ENCODE measurements at places on chromosomes 5 and 9.

GRCh38 chr5:92237896-92238295, 854.8 kb upstream of the ARRDC3 start:
- no peak for DNase-seq

DNA sequence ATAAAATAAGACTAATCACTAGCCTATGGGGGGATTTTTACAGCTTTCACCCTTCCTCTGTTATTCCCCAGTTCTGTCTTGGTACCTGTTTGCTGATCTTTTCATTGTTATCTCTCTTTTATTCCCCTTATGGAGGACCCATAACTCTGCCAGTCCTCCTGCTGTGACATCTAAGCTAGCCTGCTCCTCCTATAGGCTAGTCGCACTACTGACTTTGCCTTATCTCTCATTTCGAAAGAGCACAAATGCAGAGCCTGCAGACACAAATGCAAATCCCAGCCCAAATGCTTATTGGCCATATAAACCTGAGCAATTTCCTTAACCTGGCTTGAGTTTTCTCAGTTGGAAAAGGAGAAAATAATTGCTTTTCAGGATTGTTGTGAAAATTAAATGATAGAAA, 59.1 kb upstream of the CAMK4 start:
- no peak for DNase-seq

DNA sequence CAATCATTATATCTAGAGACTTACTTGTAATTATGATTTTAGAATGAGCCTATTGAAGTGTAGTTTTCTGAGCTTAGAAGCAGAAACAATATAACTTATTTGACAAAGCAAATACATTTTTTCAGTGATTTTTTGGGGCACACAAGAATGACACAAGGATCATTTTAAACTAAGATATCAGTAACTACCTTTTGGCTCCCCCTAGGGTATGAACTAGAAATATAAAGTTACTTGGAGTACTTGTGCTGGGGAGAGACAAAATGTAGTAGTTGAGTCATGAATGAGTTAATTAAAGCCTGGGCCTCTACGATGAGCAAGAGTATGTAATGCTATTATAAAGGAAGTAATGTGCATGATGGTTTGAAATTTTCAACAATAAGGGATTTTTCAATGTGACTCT, 1244.1 kb upstream of the ACO1 start:
- DNase-seq: no peak

GRCh38 chr5:14714706-14715105, 50.2 kb downstream of the OTULIN start:
- DNase-seq: no peak

DNA sequence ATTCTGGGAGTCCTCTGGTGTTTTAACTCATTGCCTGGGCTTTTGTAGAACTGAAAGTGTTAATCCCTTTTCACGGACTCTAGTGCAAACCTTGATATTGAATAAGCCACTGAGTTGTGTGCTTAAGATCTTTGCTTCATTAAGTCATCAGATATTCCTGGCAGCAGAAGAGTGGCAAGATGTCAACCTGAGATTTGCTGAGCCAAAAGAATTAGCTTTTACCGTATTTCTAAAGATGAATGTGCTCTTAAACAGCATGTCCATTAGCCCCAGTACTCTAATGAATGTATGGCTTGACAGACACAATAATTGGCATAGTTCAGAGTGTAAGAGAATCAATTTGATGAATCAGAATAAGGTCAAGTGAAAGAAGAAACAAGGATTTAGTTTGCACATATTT, 87.2 kb upstream of the CDH6 start:
- no peak for DNase-seq

DNA sequence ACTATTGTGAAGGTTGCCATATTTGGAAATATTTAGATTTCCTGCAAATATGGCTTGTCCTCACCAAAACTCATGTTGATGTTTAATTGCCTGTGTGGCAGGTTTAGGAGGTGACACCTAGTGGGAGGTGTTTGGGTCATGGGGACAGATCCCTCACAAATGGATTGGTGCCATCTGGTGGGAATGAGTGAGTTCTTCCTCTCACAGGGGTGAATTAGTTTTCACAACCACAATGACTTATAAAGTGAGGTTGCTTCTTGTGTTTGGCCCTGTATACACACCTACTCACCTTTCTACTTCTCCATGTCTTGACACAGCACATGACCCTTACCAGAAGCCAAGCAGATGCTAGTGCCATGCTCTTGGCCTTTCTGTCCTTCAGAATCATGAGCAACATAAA, 41.1 kb downstream of the ISOC1 start:
- DNase-seq: peak; percentile 16

- DNase-seq: no peak
These were observed 6.3 kb upstream of the SMU1 start for GRCh38 chr9:33082538-33083326.

- DNase-seq: no peak
These were observed 14.6 kb upstream of the ANGPTL2 start for GRCh38 chr9:127136880-127137639.

GRCh38 chr5:154117050-154117449, 73.5 kb upstream of the GALNT10 start:
- DNase-seq: no peak

DNA sequence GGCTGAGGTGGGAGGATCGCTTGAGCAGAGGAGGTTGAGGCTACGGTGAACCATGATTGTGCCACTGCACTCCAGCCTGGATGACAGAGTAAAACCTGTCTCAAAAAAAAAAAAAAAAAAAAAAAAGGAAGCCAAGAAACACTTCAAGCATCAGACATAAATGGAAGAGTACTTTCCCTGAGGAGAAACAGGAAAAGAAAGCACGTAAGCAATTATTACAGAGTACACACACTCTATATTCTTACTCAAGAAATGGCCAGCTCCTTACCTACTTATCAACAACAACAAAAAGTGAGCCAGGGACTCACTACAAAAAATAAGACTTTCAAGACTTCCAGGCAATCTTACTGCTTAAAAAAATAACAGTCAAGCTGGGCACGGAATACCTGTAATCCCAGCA, 21.8 kb downstream of the ZFR start:
- DNase-seq: no peak

DNA sequence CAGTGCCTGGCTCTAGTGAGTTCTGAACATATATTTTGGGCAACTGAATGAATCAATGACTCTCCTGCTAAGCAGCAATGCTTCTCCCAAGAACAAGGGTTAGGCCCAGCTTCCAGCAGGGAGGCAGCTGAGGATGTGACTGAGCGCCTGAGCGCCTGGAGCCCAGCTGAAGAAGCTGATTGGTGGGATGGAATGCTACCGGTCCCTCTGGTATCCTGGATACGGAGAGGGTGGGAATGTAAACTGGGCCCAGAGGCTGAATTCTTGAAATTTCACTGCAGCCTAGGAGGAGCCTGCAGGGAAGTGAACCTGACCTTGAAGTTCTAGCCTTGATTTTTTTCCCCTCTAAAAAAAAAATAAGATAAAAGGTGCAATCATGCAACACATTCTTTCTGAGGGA, 43.2 kb downstream of the WWC1 start:
- DNase-seq: no peak

GRCh38 chr9:13388157-13388556, 108.7 kb upstream of the MPDZ start:
- DNase-seq: no peak

GRCh38 chr9:79945495-79945894, 373.7 kb downstream of the TLE4 start:
- DNase-seq: no peak

Data from K562 (cell line).